Right renal cortex interstitium (tissue), 3 donors: ENCODE measurements at places on chromosomes 5 and 9. TPM values are rescaled to one million over a fixed set of nuclear protein-coding genes. Genes with fewer than 3 reads are reported as not detected.

Gene CDH9
- 12.7 TPM for polyA plus RNA-seq

Gene STOM
- polyA plus RNA-seq: 79.6 TPM

Gene MAP1B
- polyA plus RNA-seq: 12.3 TPM

Gene DBH
- polyA plus RNA-seq: 0.62 TPM

Gene PKD2L2
- 0.44 TPM for polyA plus RNA-seq

Gene SOX30
- polyA plus RNA-seq: 0.65 TPM

Gene GPR151
- not detected for polyA plus RNA-seq
